Esophagus squamous epithelium (tissue), 5 donors: ENCODE measurements at places on chromosomes 11 and 22.

DNA sequence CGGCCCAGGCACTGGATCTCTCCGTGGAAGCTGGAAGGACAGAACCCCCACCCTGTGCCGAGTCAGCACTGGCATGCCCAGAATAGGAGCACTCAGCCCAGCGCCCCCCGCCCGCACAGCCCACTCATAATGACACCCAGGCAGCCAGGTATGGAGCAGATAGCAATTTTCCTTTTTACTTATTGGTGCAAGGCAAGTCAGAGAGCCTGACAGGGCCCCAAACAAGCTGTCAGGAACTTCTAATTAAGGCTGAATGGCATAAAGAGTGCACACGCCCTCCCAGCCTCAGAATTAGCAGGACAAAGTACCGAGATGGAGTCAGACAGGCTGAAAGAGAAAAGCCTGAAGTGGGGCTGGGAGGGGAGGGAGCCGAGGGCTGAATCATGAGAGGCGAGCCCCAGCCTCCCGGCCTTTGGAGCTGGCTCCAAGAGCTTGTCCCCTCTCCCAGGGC lies 76.9 kb downstream of the DSCAML1 start:
- H3K4me1 ChIP-seq, result no peaks in the 10 kb centered on the region
- no peak overlapping the region for H3K4me3 ChIP-seq
- H3K36me3 ChIP-seq, result no peaks in the 10 kb centered on the region
- no peak overlapping the region for H3K27ac ChIP-seq
- DNase-seq, result no peak

- DNase-seq, result no peak
- H3K4me1 ChIP-seq, result peaks cover 16% of the 10 kb centered on the region
- H3K27ac ChIP-seq, result no peak overlapping the region
- no peaks in the 10 kb centered on the region for H3K27me3 ChIP-seq
- H3K36me3 ChIP-seq, result no peaks in the 10 kb centered on the region
Observed at GRCh38 chr22:44664149-44664548, 37.9 kb upstream of the PRR5 start.

GRCh38 chr22:39526736-39527171 lies 5.8 kb downstream of the RPS19BP1 start:
- peaks cover 22% of the 10 kb centered on the region for H3K36me3 ChIP-seq
- H3K27me3 ChIP-seq, result no peaks in the 10 kb centered on the region

- H3K27ac ChIP-seq, result no peak overlapping the region
- no peaks in the 10 kb centered on the region for H3K27me3 ChIP-seq
- H3K36me3 ChIP-seq, result no peaks in the 10 kb centered on the region
- H3K4me1 ChIP-seq, result peaks cover 9% of the 10 kb centered on the region
- no peak for DNase-seq
Observed at GRCh38 chr22:48703265-48703941, 1124.3 kb downstream of the BRD1 start.

GRCh38 chr11:16193897-16194381 lies 162.4 kb downstream of the SOX6 start:
- DNase-seq, result no peak
- H3K4me3 ChIP-seq, result no peak overlapping the region
- no peak overlapping the region for H3K27ac ChIP-seq

DNA sequence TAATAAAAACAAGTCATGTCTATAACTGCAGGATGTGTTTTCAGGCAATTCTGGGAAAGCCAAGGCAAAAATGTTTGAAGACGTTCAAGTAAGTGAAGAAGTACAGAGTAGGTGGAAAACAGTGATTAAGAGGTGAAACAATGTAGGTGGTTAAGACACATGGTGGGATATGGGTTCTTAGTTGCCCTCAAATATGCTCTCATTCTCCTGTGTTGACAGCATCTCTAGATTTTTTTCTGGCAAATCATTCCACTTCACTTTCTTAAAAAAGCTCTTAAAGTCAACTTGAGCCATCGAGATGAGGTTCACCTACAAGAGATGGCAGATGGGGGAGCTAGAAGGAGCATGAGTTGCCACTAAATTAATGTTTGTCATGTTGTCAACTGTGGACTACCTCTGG lies 1041.0 kb upstream of the CNTN5 start:
- no peaks in the 10 kb centered on the region for H3K4me1 ChIP-seq
- no peak overlapping the region for H3K4me3 ChIP-seq
- H3K27me3 ChIP-seq, result no peaks in the 10 kb centered on the region
- no peak for DNase-seq

DNA sequence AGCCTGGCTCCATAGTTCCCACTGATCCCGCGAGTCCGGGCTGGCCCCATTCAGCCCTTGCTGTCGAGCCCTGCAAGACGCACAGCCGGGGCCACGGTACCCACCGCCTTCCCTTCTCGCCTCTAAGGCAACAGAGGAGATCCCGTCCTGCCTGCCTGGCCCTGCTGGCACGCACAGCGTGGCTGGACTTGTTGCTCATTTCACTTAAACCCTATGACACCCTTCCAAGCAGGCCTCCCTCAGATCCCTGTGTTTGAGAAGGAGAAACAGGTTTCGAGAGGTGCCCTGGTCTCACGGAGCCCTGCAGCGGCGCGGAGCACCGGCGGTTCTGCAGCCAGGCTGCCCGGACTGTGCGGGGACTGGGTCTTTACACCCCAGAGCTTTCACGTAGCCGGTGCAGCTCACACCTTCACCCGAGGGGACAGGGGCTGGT lies 1048.4 kb downstream of the BRD1 start:
- H3K27ac ChIP-seq, result no peak overlapping the region
- no peaks in the 10 kb centered on the region for H3K27me3 ChIP-seq
- no peak overlapping the region for H3K4me3 ChIP-seq
- H3K36me3 ChIP-seq, result no peaks in the 10 kb centered on the region
- H3K4me1 ChIP-seq, result no peaks in the 10 kb centered on the region

GRCh38 chr11:78958444-78958843 lies 383.8 kb upstream of the NARS2 start:
- no peak for DNase-seq
- no peaks in the 10 kb centered on the region for H3K36me3 ChIP-seq

DNA sequence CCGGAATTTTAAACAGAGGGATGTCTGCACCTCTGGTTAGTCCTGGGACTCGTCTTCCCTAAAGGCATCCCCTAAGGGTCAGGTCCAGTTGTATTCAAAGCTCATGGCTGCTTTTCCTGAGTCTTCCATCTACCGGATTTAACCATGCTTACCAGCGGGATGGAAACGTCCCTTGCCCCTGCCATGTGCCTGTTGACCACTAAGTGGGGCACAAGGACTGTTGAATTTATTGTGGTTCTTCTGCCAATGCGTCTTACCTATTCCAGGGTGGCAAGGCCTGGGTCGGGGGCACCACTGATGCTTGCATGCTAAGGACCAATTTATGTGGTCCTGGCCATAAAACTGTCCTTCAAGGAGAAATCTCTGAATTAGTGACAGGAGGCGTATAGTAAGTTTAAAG lies 25.6 kb downstream of the ANKRD42 start:
- no peak for DNase-seq
- H3K4me1 ChIP-seq, result no peaks in the 10 kb centered on the region
- H3K4me3 ChIP-seq, result no peak overlapping the region
- peaks cover 8% of the 10 kb centered on the region for H3K36me3 ChIP-seq
- H3K27me3 ChIP-seq, result no peaks in the 10 kb centered on the region

GRCh38 chr11:68206211-68206610 lies 6.9 kb downstream of the KMT5B start:
- no peaks in the 10 kb centered on the region for H3K27me3 ChIP-seq
- H3K4me1 ChIP-seq, result peaks cover 56% of the 10 kb centered on the region
- H3K27ac ChIP-seq, result no peak overlapping the region

- H3K36me3 ChIP-seq, result no peaks in the 10 kb centered on the region
- no peak overlapping the region for H3K27ac ChIP-seq
- H3K4me3 ChIP-seq, result no peak overlapping the region
- no peak for DNase-seq
Observed at GRCh38 chr11:14611939-14612338, 31.7 kb upstream of the PDE3B start.

GRCh38 chr11:61906522-61906909 lies 10.8 kb downstream of the RAB3IL1 start:
- no peak overlapping the region for H3K4me3 ChIP-seq
- no peak overlapping the region for H3K27ac ChIP-seq
- H3K27me3 ChIP-seq, result no peaks in the 10 kb centered on the region
- peaks cover 37% of the 10 kb centered on the region for H3K36me3 ChIP-seq
- DNase-seq, result no peak

GRCh38 chr11:116309446-116309845 lies 463.3 kb downstream of the BUD13 start:
- H3K4me3 ChIP-seq, result no peak overlapping the region
- no peaks in the 10 kb centered on the region for H3K36me3 ChIP-seq
- H3K4me1 ChIP-seq, result no peaks in the 10 kb centered on the region
- H3K27me3 ChIP-seq, result no peaks in the 10 kb centered on the region
- DNase-seq, result no peak

DNA sequence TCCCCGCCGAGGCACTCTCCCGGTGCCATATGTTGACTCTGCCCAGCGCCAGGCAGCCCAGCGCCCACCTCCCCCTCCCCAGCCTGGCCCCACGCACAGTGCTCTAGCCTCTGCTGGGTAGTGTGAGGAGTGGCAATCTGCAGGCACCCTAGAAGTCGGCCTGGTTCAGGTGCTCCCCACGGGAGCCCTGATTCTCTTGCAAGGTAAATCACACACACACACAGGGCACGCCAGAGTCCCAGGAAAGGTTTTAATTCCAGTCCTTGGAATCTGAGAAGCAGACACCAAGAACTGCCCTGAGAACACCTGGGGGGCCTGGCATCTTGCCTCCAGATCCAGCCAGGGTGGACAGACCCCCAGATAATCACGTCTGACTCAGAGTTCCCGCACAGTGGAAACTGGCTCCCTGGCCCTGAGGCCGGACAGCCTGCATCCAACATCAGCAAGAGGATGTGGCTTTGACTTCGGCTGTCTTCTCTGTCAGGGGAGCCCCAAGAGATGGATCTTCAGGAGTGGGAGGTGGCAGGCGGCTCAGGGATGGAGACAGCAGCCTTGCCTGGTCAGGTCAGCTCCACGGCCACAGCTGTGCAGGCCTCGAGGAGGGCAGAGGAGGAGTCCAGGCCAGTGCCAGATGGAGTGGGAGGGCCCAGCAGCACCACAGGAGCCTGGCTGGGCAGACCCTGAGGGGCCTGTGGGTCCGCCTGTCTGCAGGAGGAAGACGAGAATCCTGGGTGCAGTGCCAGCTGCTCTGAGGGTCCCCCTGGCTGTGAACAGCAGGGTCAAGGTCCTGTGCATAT lies 1.1 kb upstream of the RIN1 start:
- H3K4me1 ChIP-seq, result peaks cover 45% of the 10 kb centered on the region
- DNase-seq, result no peak
- no peaks in the 10 kb centered on the region for H3K27me3 ChIP-seq
- peak overlapping the region; percentile 71 for H3K4me3 ChIP-seq
- H3K36me3 ChIP-seq, result peaks cover 11% of the 10 kb centered on the region
- peak overlapping the region; percentile 86 for H3K27ac ChIP-seq

DNA sequence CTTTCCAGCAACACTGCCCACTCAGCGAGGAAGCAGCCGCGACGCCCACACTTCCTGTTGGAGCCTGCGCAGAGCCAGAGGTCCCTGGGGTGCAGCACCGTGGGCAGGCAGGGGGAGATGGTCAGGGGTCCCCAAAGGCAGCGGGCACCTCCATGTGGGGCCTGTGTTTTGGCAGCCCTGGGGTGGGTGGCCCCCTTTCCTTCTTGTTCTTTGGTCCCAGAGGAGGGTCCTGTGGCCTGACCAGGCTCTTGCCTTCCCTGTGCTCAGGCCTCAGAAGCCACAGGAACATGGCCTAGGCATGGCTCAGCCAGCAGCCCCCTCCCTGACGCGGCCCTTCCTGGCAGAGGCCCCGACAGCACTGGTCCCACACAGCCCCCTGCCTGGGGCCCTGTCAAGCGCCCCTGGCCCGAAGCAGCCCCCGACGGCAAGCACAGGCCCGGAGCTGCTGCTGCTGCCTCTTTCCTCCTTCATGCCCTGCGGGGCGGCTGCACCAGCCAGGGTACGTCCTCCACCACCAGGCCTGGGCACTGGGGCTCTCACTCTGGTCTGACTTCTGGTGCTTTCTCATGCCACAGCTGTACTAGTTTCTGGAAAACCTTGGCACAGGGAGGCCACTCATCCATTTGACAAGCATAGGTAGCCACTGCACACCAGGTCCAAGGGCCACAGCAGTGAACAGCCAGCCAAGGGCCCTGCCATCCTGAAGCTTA lies 47.1 kb downstream of the PISD start:
- no peak overlapping the region for H3K27ac ChIP-seq
- H3K4me3 ChIP-seq, result no peak overlapping the region
- peaks cover 15% of the 10 kb centered on the region for H3K36me3 ChIP-seq
- no peaks in the 10 kb centered on the region for H3K27me3 ChIP-seq
- H3K4me1 ChIP-seq, result no peaks in the 10 kb centered on the region

DNA sequence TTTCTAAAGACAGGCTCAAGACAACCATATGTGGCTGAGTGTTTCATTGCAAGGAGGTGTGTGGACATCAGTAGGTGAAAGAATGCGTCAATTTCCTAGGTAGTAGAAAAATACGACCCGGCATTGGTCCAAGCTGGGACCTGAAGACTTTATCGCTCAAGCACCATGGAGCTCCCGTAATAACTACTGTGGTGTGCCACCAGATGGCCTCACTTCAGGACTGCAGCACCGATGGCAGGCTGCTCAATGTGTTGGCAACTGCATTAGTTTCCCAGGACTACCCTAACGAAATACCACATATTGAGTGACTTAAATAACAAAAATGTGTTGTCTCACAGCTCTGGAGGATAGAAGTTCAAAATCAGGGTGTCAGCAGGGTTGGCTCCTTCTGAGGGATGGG lies 72.4 kb upstream of the FAT3 start:
- H3K36me3 ChIP-seq, result no peaks in the 10 kb centered on the region
- no peak for DNase-seq
- no peak overlapping the region for H3K4me3 ChIP-seq
- H3K27me3 ChIP-seq, result no peaks in the 10 kb centered on the region

GRCh38 chr11:107713009-107713408 lies 1.2 kb upstream of the SLN start:
- H3K27ac ChIP-seq, result no peak overlapping the region
- H3K4me1 ChIP-seq, result no peaks in the 10 kb centered on the region
- DNase-seq, result no peak
- H3K27me3 ChIP-seq, result no peaks in the 10 kb centered on the region

- peak within 1 kb of the TSS; percentile 95 for H3K27ac ChIP-seq
- H3K36me3 ChIP-seq, result no peaks in the 10 kb centered on the region
Observed at GRCh38 chr11:64743591-64744543, at the start of gene RASGRP2. Gene RASGRP2, minus strand, starts transcription at chr11:64744142. Its CDS starts 1,276 bp downstream, at chr11:64742866.

GRCh38 chr11:120615391-120615790 lies 103.8 kb downstream of the GRIK4 start:
- no peak overlapping the region for H3K27ac ChIP-seq
- DNase-seq, result no peak
- no peaks in the 10 kb centered on the region for H3K36me3 ChIP-seq
- H3K27me3 ChIP-seq, result no peaks in the 10 kb centered on the region
- H3K4me3 ChIP-seq, result no peak overlapping the region

GRCh38 chr11:121029813-121030445 lies 6.0 kb downstream of the TBCEL start:
- no peaks in the 10 kb centered on the region for H3K36me3 ChIP-seq
- no peak for DNase-seq
- no peak overlapping the region for H3K27ac ChIP-seq
- no peak overlapping the region for H3K4me3 ChIP-seq
- no peaks in the 10 kb centered on the region for H3K27me3 ChIP-seq
- peaks cover 2% of the 10 kb centered on the region for H3K4me1 ChIP-seq
